ENCODE measurements at places on chromosomes 6 and 20.
A peak's percentile ranks its signal among the peaks of the same experiment; 100 is the strongest.

GRCh38 chr6:18481870-18482269 lies 94.7 kb downstream of the RNF144B start:
- no peak for DNase-seq

GRCh38 chr6:157631412-157631811 lies 191.6 kb upstream of the SNX9 start:
- DNase-seq: no peak

DNA sequence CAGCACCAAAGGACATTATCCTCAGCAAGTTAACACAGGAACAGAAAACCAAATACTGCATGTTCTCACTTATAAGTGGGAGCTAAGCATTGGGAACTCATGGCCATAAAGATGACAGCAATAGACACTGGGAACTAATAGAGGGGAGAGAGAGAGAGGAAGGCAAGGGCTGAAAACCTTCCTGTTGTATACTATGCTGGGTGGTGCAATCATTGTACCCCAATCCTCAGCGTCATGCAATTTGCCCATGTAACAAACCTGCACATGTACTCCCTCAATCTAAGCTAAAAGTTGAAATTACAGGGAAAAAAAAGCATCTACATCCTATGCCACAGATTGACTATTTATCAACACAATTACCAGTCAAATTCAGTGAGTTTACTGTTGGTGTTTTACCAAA lies 20.0 kb upstream of the VNN1 start:
- DNase-seq: no peak

- DNase-seq: no peak
These were observed 33.0 kb upstream of the BLCAP start for GRCh38 chr20:37560629-37561028.

GRCh38 chr6:14567842-14568241 lies 450.3 kb downstream of the CD83 start:
- no peak for DNase-seq

DNA sequence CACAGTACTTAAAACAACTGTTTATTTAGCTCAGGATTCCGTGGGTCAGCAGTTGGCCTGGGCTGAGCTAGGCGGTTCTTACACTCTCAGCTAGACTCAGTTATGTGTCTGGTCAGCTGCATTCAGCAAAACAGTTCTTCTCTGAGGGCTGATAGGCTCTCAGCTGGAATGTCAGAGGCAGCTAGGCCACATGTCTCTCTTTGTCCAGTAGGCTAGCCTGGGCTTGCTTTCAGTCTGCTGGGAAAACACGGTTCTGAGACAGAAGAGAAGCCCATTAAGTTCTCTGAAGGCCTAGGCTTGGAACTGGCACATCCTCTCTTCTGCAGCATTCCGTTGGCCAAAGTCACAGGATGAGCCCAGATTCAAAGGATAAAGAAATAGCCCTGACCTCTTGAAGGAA lies 65.6 kb downstream of the TULP4 start:
- DNase-seq: no peak

DNA sequence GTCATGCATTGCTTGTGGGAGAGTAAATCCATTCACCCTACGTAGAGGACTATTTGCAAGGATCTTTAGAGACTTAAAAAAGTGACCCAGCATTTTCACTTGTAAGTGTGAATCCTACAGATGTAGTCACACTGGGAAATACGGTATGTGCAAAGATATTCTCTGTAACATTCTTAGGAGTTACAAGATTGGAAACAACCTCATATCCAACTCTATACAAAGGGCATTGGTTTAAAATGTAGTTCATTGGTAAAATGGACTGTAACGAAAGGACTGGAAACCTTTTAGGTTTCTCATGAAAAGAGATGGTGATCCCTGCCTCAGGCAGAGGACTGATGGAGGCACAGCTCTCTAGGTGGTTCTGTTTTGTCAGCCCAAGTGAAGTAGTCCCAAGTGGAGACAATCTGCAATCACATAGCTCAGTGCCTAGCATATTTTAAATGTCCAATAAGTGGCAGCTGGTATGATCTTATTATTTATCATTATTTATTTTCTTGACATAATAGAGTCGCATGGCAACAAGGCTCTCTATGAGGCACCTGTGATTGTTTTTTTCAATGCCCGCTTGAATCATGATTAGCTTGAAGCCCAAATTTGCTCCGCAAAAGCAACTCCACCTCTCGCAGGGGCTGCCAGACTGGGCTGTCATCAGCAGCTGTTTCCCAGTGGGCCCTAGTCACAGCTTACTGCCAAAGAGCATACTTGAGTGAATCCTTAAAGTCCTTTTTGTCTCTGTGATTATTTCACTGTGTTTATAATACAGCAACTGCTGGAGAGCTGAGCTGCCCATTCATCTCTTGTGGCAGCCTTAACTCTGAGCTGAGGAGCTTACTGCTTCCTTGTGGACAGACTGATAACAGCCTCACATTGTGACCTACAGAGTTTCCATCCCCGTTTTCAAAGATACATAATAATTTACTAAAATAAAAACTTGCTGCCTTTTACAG lies 19.8 kb upstream of the ENPP1 start:
- DNase-seq: no peak

- peak; percentile 7 for DNase-seq
These were observed 99.3 kb downstream of the LRRC1 start for GRCh38 chr6:53894091-53894490.

DNA sequence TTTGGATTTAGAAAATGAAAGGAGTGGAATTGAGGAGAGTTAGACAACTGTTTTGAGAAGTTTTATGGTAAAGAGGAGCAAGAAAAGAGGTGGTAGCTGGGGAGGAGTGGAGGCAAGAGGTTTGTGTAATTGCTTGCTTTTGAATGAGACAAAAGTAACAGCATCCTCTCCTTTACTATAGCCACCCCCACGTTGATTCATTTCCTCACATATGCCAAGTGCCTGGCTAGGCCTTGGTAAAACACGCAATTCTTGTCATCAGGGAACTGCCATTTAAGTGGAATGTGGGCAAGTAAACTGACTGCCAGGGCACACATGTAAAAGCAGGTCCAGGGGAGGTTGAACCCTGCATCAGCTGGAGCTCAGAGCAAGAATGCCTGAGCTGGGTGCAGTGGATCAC lies 4.1 kb downstream of the MTRES1 start:
- DNase-seq: no peak

GRCh38 chr20:52305858-52306257 lies 114.3 kb upstream of the ZFP64 start:
- DNase-seq: no peak

DNA sequence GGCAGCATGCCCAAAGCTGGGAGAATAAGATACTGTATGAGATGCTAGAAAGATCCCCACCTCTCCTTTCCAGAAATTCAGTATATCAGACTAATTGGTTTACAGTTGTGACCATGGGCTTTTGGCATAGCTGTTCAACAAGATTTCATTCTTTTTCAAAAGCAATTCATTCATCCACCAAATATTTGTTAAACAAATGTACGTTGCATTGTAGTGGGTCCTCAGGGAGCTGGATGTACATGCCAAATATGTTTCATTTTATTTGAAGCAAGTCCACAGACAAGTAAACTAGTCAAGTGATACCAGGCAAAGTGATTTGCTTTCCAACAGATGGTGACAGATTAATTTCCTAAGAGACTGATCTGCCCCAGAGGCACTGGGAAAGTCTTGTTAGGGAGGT lies 85.8 kb upstream of the ESR1 start:
- DNase-seq: no peak

DNA sequence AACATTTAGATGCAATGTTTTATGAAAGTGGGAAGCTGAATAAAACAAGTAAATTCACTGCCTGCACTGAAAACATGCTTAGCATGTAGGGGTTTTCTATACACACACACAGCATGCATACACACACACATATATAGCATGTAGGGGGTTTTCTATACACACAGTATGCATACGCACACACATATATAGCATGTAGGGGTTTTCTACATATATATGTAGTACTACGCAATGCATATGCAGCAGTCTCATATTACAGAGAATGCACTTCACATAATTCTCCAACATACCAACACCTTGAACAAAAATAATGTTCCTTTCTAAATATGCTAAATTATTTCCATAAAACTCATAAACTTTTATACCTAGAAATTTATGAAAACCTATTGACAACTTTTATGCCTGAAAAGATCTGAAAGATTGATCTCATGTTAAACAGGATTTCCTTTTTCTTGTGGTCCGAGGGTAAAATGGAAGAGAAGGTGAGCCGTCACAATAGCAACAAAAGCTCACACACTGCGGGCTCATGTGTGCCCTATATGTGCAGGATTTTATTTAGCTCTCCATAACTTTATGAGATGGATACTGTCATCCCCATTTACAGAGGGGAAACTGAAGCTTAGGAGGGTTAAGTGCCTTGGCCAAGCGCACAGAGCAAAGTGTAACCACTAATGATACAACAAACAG lies 81.9 kb upstream of the TULP1 start:
- DNase-seq: no peak

DNA sequence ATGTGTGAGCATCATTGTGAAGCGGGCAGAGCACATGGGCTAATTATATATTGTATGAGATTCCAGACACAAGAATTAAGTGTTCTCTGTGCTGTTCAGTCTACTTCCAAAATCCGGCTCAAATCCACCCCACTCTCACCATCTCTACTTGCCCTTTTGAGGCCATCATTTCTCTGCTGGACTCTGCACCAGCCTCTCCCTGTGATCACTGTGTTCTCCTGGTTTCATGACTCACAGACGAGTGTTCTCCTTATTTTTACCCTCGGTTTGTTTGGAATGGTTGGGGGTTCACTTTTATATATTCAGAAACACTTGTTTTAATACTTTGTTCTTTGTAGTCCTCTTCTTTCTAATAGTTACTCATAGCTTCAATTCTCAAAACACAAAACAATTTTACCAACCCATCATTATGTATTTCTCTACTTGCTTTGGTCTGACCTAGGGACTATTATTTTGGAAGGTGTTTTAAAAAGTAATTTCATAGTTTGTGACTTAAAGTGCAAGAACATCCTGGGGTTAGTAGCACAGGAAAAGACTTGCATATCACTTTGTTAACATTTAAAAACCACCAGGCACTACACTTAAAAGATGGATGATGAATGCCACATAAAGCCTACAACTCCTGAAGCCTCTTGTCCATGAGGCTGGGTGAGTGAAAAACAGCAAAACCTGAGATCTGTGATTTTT lies 82.7 kb downstream of the UST start:
- no peak for DNase-seq

DNA sequence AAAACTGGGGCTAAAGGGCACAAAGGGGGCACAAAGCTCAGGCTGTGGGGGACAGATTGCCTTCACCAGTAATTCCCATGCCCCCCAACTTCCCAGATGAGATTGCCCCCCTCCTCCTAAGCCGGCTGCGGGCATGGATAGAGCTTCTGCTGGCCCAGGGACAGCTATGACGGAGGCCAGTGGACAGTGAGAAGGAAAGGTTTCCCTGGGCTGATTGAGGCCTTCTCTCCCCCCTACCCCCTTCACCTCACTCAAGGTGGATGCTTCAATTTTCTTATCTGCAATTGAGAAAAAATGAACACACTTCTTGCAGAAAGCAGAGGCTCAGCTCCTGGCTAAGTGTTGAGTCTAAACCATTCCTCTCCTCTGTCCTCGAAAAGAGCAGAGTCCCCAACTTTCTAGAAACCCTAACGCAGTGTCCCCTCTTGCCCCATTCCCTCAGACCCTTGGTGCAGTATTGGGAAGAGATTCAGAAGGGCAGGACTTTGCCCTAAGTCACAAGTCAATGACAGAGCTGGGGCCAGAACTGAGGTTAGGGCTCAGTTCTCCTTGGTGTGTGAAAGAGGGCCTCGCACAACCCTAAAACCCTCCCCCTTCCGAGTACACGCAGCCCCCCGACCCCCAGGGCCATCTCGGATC lies 808 bp downstream of the SDC4 start:
- no peak for DNase-seq
